ENCODE measurements at places on chromosomes 1 and 21.

DNA sequence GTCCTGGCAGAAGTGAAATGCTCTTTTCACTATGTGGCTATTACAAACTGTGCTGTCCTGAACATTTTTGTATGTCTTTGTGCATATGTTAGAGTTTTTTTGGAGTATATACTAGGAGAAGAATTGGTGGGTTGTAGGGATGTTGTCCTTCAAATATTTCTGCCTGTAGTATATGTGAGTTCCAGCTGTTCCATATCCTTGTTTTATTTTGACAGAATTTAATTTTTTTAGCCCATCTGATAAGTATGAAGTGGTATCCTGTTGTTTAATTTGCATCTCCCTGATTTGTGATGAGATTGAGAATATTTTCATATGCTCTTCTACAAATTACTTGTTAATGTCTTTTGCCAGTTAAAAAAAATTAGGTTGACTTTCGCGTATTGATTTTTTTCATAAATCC is 34.3 kb downstream of the NEK7 start:
- no peak for DNase-seq

GRCh38 chr1:2382621-2383361 is 8.6 kb downstream of the MORN1 start:
- DNase-seq, result no peak

GRCh38 chr1:42955311-42956063 is 3.2 kb downstream of the SLC2A1 start:
- no peak for DNase-seq

- DNase-seq, result no peak
Observed at GRCh38 chr21:45792682-45793383, 149.3 kb downstream of the PCBP3 start.

- no peak for DNase-seq
Observed at GRCh38 chr1:248114890-248115289, 19.9 kb downstream of the OR2L13 start.

DNA sequence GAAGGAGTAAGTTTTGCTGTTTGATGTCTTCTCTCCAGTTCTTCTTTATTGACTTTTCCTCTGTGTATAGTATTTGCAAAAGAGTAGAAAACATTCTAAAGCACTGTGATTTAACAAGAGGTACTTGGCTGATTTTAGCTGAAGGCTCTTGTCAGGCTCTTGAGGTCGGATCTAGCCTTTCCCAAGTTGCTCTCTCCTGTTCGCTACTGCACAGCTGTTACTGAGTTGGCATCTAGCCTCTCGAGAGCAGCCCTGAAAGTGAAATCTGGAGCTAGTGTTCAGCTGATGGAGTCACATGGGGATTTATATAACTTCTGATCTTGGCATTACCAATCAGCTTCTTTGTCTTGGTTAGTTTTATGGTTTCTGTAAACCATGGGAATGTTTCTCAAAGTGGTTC is 193.1 kb downstream of the RYR2 start:
- DNase-seq, result no peak

GRCh38 chr1:90335558-90335957 is 340.6 kb downstream of the ZNF326 start:
- DNase-seq, result no peak

GRCh38 chr1:229192031-229192430 is 78.9 kb upstream of the RAB4A start:
- no peak for DNase-seq

GRCh38 chr1:26029864-26030481 is 8.4 kb downstream of the EXTL1 start:
- no peak for DNase-seq

DNA sequence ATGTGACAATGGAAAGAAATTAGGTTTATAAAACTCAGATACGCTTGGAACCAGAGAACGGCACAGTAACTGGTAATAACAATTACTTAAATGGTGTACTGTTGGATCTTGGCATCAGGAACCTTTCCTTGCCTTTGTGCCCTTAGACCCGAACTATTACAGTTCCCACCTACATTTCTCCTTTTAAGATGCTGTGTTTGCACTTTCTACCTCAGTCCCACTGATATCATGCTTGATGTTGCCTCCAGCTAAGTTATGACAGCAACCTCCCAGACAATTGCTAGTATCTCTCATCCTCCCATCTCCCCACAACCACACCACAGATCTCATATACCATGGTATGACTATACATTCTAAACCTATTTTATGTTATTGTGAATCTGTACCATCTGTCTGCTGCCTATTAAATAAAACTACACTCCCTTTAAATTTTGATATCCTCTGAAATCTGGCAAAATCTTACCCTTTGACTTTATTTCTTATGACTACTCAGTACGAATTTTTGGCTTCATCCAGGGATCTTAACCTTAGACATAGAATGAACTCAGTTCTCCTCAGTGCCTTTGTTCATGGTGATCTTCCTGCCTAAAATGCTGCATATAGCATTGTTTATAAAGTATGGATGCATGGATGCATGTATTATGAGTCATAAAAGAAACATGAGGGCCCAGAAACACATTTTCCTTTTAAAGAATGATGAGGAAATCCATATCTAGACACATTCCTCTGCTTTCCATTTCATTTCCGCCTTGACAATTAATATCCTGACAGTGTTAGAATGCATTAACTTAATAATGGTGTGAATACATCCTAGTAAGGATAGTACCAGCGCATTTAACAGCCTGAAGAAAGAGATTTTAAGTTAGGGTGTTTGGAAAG is 64.1 kb downstream of the LRRC8D start:
- no peak for DNase-seq

DNA sequence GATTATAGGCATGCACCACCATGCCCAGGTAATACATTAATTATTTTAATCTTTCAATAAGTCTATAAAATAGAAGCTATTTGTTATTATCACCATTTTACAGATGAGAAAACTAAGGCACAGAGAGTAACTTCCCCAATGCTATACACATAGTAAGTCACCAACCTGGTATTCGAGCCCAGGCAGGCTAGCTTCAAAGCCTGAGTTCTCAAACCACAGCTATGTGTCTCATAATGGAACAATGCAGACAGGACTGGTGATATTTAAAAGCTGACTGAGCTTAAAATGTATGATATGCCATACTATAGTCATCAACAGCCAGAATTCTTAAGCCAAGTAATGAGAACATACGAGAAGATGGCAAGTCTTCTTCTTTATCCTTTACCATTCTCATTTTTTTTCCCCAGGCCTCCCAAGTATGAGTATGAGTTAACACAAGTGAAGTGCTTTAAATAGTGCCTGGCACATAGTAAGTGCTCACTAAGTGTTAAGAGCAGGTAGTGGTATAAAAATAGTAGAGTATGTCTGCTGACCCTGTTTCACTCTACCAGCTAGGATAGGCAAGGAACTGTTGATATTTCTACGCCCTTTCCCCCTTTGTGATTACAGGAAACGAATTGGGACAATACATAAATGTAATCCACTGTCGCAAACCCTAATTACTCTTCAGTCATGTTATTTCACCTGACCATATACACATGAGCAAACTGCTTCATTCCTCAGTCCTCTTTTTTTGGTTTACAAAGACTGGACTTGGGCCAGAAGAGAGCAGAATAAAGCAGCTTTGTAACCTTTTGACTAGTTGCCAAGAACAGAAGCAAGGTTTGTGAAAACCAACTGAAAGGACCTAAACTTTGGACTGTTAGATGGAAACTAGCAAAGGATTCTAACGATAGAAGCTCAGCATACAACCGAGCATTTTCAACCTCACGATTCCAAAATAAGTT is 9.5 kb downstream of the EYA3 start:
- no peak for DNase-seq

DNA sequence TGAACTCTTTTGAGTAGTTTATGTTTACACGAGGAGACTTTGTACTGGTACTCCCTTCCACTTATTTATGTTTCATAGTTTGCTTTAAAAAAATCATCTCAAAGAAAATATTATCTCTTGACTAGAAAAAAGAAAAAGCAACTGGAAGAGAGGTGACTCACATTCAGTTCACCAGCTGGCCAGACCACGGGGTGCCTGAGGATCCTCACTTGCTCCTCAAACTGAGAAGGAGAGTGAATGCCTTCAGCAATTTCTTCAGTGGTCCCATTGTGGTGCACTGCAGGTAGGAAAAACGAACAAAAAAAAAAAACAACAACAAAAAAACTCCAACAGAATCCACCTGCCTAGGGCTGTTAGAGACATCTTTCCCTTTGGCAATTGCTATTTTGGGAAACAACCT is 102.9 kb downstream of the PTPRC start:
- DNase-seq, result no peak

DNA sequence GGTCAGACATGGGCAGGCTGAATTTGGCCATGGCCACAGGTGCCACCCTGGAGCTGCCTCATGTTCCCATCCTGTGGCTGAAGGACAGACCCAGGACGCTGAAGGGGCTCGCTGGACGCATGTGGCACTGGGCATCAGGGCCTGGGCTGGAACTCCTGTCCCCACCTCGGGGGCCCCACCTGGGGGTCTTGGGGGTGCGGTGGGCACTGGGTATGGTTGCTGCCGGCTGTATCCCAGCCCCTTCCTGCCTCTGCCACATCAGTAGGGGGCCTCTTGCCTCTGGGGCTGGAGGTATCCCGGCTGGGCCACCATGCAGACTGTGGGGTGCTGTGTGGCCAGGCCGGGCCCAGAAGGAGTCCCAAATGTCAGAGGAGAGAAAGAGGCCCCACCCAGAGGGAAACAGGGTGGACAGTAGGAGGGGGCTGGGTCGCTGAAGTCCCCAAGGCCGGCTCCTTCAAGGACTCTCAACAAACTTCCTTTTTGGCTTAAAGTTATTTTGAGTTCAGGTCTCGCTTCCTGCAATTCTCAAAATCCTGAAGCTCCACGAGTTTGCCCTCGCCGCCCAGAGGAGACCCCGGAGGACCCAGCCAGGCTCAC is 78.7 kb downstream of the SIK1 start:
- DNase-seq, result no peak

GRCh38 chr1:92117526-92117925 is 37.4 kb downstream of the BTBD8 start:
- DNase-seq, result no peak

DNA sequence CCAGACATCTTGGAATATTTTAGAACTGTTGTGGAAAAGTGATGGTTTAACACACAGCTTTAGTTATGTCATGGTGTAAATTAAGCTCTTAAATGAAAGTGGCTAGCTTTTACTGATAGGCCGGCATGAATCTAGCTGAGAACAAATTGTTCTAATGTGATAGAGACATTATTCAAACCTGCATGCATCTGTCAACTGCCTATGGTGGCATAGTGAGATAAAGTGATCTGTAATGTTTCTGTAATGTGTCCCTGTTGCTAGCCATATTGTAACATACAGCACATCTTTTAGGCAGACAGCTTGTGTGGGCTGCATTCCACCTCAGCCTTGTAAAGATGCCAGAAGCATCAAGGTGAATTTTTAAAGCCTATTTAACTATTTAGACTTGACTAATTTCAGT is 16.0 kb downstream of the LRIG2 start:
- DNase-seq, result no peak

DNA sequence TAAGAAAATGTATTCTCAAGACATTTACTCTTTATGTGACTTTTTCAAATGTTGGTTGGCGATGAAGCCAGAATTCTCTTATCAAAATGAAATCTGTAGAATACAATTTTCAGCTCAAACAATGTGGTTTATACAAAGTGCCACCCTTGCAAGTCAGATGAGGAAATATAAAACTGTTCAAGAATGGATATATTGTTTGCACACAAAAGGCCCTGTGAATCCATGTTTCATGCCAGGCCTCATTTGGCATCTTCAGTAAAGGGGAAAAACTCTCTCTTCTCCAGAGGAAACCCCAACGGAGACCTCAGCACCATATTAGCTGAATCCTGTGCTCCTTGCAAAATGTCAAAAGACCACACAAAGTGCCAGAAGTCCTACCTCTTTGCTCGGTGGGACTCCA is 310.4 kb downstream of the RRAGC start:
- DNase-seq, result no peak

- no peak for DNase-seq
Observed at GRCh38 chr1:237507005-237507404, 383.7 kb downstream of the ZP4 start.
